NCI-H2029 treated with DMSO at 0.1 percent for 48 hours (cell line): ENCODE measurements at places on chromosomes 3 and 15.

DNA sequence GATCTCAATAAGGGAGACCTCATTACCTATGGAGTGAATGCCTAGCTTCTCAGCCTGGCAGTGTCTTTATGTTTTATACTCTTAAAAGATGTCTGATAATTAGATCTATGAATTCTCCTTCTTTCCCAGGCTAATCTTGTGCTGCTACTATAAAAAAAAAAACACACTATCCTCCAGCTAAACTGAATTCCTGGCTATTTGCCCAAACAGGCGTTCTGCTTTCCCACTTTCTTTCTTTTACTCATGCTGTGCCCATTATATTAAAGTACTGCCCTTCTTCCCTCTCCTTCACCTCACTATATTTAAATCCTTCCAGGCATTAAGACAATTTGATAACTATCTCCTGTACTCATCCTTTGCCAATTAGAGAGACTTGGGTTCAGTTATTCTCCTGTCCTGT lies 1134.9 kb downstream of the ROBO2 start:
- DNase-seq: no peak

DNA sequence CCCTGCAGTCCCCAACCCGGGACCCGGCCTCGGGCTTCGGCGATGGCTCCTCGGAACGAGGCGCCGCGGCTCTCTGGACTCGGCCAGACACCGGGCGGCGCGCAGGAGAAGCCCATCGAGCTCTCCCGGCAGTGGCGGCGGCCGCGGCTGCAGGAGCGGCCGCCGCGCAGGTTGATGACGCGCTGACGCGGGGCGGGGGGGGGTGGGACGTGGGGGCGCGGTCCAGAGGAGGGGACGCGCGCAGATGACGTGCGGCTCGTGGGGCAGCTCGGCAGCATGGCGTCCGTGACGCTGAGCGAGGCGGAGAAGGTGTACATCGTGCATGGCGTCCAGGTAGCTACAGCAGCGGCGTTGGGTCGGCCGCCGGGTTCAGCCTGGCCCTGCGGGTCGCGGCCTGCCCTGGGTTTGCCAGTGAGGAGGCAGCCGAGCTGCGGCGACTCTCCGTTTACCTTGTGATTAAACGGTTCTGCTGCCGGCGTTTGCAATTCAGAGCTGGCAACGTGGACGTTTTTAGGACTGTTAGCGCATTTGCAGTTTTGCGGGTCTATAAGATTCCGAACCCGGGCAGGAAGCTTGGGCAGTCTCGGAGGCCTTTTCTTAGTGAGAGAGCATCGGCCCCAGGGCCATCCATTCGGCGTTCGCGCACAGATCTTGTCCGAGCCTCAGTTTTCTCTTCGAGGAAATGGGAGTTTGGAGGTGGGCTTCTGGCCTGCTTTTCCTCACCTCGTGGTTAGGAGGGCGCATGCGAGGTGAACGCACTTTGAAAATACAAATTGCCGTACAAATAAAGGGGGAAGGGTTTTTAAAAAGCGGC lies at the start of the genes EXOSC7 and ZDHHC3:
Gene EXOSC7, plus strand, starts transcription at position 243 of the 814 bp plus-strand sequence. Its CDS starts 34 bp downstream, at position 277.
Gene ZDHHC3, minus strand, starts transcription at position 173 of the 814 bp plus-strand sequence. CDS start 16,738 bp downstream, outside the sequence.
- peak; percentile 37 for DNase-seq

- DNase-seq: no peak
Measured at GRCh38 chr15:91752081-91752785, 101.3 kb upstream of the SLCO3A1 start.

- DNase-seq: no peak
Measured at GRCh38 chr3:81354119-81354518, 407.3 kb downstream of the GBE1 start.

DNA sequence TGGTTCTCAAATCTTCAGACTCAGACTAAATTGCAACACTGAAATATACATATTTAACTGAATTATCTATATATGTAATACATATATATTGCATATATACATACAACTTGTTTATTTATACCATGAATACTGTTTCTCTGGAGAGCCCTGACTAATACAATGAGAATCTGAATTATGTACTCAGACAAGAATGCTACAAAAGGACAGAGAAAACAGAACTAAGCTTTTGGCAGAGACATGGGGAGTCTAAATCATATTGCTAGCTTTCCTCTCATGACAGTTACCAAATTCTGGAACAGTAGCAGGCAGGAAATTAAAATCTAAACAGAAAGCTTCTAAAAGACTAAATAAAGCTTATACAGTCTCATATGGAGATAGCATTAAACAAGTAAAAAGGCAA lies 142.4 kb upstream of the KCNMB2 start:
- no peak for DNase-seq

- DNase-seq: no peak
Measured at GRCh38 chr3:56753206-56753820, 48.4 kb downstream of the ARHGEF3 start.

DNA sequence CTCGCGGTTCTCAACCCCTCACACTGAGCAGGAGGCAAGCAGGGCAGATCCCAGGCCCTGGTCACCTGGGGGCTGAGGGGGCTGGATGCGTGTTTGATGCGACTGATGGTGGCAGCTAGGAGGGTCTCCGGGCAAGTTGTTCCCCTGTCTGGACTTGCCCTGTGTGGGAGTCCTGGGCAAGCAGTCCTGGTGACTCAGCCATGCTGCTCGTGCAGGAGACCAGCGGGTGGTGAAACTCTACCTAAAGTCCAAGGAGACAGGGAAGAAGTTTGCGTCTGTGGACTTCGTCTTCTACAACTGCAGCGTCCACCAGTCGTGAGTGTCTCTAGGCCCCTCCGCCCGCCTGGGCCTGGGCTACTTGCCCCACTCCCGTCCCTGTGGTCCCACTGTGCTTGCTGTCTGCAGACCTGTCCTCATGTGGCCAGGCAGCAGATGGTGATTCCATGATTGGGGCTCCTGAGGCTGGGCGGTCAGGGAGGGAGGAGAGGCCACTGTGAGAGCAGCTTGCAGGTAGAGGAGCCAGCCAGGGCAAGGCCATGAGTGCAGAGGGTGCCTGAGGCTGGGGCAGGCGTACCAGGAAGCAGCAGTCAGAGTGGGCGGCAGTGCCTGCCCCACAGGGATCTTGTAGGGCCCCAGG lies 23.1 kb downstream of the PLXNA1 start:
- no peak for DNase-seq

DNA sequence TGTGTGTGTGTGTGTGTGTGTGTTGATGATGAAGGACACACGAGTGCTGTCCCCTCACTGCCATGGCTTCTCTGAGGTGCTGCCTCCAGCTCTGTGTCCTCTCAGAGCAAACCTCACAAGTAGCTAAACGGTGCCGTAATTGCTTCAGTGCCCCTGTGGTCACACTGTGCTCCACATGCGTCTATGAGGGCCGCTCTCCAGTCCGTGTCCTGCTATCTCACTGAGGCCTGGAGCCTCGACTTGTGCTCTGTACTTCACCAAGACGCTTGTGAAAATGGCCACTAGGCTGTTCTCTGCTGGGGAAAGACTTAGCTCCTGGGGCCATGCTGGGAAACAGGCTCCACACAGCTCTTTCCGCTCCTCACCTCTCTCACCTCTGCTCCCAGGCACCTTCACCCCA lies 65.4 kb upstream of the CGNL1 start:
- DNase-seq: no peak

DNA sequence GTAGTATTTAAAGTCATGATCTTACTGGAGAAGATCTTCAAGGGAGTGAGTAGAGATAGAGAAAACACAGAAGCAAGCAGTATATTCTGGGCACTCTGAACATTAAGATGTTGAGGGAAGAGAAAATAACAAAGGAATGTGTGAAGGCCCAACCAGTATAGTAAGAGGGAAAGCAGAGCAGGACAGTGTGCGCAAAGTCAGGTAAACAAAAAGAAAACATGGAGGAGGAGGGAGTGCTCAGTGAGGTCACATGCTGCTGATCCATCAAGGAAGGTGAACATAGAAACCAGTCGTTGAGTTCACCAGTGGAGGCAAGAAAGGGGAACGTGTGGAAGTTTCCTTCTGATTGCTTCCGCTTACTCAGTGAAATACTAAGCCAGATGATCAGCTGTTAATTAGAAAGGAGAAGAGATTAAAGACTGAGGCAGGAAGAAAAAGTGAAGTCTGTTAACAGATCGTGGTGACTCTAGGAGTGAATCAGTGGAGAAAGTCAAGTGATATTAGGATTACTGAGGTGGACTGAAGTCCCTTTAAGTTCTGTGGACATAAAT lies 47.2 kb downstream of the OPA1 start:
- DNase-seq: no peak

GRCh38 chr3:115072265-115073021 lies 74.6 kb downstream of the ZBTB20 start:
- DNase-seq: peak; percentile 77

DNA sequence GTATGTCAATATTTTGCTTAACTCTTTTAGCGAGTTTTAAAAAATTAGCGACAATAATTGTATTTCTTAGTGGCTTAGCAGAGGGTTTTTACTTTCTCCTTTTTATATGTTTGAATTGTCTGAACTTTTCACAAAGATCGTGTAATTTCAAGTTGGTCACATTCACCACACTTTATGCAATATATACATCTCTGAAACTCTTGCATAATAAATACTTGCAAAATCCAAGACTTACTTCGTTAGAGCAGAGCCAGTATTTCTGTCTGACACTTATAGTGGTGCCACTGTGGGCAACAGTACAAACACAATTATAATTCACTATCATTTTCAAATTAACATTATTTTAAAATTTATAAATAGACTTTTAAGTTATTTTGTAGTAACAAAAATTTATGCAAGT lies 62.0 kb downstream of the SUCNR1 start:
- DNase-seq: no peak

DNA sequence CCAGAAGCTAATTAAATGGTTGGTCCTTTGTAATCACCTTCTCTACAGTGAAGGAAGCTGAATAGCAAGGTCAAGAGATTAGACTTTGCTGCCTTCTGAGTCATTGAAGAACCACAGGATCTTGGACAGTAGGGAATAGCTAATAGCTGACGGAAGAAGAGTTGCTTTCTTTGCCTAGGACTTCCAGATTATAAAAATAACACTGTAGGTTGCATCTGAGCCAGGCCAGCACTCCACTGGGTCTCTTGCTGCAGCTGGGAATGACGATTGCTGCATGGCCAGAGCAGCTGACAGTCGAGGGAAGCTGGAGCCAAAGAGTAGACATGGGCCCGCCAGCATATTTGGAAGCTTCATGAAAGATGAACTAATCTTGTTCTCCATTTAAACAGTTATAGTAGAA lies 81.5 kb upstream of the KCNMB2 start:
- DNase-seq: no peak
